GOT3 (cell line): ENCODE measurements at places on chromosomes 2 and 18.

DNA sequence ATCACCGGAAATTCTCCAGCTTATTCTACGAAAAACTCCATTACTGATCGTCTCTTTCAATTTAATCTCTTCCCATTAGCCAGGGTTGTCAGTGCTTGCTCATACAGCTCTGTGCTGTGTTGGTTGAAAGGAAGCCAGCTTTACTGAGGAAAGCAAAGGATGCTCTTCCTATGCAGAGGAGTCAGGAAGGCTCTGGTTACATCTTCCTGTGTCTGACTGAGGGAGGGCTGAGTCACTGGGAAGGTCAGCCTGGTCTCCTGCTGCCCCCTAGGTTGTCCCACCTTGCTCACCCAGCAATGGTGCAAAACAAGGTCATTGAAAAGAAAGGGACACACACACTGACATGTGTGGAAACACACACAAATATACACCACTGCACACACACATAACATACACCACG, 975.6 kb downstream of the DCDC2C start:
- DNase-seq = no peak

GRCh38 chr2:21371499-21372003, 247.8 kb downstream of the TDRD15 start:
- DNase-seq = no peak

- no peak for DNase-seq
Observed at GRCh38 chr2:140947236-140947635, 1183.6 kb downstream of the LRP1B start.

GRCh38 chr2:177633910-177634294, 241.3 kb downstream of the AGPS start:
- no peak for DNase-seq

- DNase-seq = no peak
Observed at GRCh38 chr2:224034017-224034416, 5.1 kb downstream of the SERPINE2 start.

DNA sequence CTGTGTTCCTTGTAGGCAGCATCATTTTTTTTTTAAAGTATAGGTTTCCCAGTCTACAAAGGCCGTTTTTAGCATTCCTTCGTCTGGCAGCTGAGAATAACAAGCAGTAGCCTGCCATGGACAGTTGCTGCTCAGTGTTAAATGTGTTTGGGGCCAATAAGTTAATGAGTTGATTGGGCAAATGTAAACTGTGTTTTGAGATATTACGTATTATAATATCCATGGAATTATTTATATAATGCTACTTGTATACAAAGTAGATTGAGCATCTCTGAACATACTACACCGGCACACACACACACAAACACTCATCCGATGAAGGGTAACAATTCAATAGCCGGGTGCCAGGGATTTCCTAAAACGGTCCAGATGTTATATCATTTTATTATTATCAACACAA, 97.2 kb downstream of the IRS1 start:
- no peak for DNase-seq

- DNase-seq = no peak
Observed at GRCh38 chr2:183605440-183605839, 481.2 kb downstream of the NUP35 start.
